ENCODE measurements at places on chromosomes 2 and 18. TPM values are rescaled to one million over a fixed set of nuclear protein-coding genes. Genes with fewer than 3 reads are reported as not detected.

NT5C1B gene
- not detected for polyA plus RNA-seq

CACNB4 gene
- 1.9 TPM for polyA plus RNA-seq

ABHD1 gene
- 0.25 TPM for polyA plus RNA-seq

USP34 gene
- polyA plus RNA-seq, result 5.9 TPM

KCNIP3 gene
- not detected for polyA plus RNA-seq

TCF23 gene
- polyA plus RNA-seq, result not detected

KCNG3 gene
- polyA plus RNA-seq, result not detected

PDE1A gene
- polyA plus RNA-seq, result not detected

GRCh38 chr2:156158808-156159207 lies 173.7 kb downstream of the NR4A2 start:
- no peaks in the 10 kb centered on the region for H3K27me3 ChIP-seq
- no peaks in the 10 kb centered on the region for H3K4me1 ChIP-seq
- H3K4me3 ChIP-seq, result no peak overlapping the region
- no peaks in the 10 kb centered on the region for H3K36me3 ChIP-seq
- H3K27ac ChIP-seq, result no peak overlapping the region
- DNase-seq, result no peak

GRCh38 chr2:43402452-43402937 lies 176.1 kb upstream of the ZFP36L2 start:
- H3K27me3 ChIP-seq, result no peaks in the 10 kb centered on the region
- peaks cover 6% of the 10 kb centered on the region for H3K36me3 ChIP-seq
- H3K4me3 ChIP-seq, result no peak overlapping the region
- no peak for DNase-seq
- H3K27ac ChIP-seq, result no peak overlapping the region

DNA sequence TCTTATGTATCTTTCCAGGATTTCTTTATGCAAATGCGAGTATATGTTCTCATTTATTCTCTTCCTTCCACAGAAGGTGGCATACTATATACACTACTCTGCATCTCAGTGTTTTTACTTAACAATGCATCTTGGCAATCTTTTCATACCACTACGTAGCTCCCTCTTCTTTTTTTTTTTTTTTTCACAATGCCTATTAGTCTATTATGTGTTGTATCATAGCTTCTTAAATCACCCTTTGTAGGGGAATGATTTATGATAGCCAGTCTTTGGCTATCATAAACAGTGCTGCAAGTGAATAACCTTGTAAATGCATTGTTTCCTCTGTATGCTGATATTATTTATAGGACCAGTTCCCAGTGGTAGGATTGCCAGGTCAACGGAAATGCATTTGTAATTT lies 204.2 kb downstream of the BABAM2 start:
- H3K27ac ChIP-seq, result no peak overlapping the region
- no peak for DNase-seq
- H3K4me1 ChIP-seq, result no peaks in the 10 kb centered on the region
- no peak overlapping the region for H3K4me3 ChIP-seq
- no peaks in the 10 kb centered on the region for H3K36me3 ChIP-seq

GRCh38 chr2:144941743-144942488 lies 422.0 kb upstream of the ZEB2 start:
- H3K4me1 ChIP-seq, result peaks cover 12% of the 10 kb centered on the region
- DNase-seq, result no peak
- no peaks in the 10 kb centered on the region for H3K27me3 ChIP-seq
- H3K27ac ChIP-seq, result no peak overlapping the region

GRCh38 chr2:216590780-216591179 lies 42.4 kb upstream of the IGFBP2 start:
- no peak for DNase-seq
- H3K4me3 ChIP-seq, result no peak overlapping the region
- no peaks in the 10 kb centered on the region for H3K27me3 ChIP-seq
- no peak overlapping the region for H3K27ac ChIP-seq
- H3K4me1 ChIP-seq, result no peaks in the 10 kb centered on the region

DNA sequence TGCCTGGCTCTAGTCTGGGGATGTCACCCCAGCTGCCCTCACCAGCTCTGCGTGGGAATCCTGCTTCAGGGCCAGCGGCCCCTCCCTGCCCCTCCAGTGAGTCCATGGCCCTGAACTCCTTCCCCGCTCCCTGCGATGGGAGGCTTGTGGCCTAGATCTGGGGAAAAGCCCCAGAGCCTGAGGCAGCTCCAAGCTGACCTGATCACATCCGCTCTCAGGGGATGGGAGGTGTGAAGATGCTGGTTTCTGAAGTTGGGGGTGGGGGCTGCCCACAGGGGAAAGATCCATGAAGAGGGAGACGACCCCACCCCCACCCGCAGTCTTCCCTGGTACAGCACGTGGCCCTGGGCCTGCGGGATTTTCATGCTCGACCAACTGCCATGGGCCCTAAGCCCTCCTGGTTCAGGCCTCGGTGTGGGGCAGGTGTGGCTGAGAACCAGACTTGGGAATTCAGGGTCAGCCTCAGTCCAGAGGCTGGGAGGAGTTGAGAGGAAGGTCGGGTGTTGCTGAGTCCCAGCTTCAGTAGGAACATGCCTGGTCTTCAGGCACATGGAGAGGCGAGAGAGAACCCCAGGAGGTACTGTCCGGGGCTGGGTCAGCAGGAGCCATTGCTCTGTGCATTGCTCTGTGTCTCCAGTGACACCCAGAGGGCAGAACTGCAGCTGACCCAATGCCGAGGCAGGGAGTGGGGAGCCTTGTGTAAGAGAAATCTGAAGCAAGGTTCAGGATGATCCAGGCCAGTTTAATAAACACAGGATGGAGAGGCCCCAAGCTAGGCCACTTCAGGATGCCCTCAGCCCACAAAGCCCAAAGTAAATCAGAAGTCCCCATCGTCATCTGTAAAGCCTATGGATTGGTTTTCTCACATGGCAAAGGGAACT lies 115.1 kb downstream of the CAPN13 start:
- no peak overlapping the region for H3K4me3 ChIP-seq
- no peak for DNase-seq
- no peaks in the 10 kb centered on the region for H3K27me3 ChIP-seq
- no peak overlapping the region for H3K27ac ChIP-seq

DNA sequence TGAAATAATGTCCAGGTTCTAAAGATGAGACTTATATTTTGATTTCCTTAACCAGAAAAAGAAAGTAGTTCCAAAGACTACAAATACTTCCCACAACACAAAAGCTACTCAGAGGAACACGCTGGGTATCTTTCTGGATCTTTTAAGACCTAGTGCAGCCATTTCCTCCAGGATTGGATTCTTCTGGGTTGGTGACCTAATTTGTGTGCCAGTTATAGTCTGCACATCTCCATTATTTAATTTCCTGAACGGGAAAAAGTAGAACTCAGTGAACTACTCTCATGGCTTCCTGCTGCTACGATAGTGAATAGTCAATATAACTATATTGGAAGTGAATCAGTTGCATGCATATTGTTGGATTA lies 1.5 kb downstream of the TMEM87B start:
- peak overlapping the region; percentile 89 for H3K4me3 ChIP-seq
- H3K27ac ChIP-seq, result no peak overlapping the region
- peaks cover 35% of the 10 kb centered on the region for H3K4me1 ChIP-seq
- no peak for DNase-seq

DNA sequence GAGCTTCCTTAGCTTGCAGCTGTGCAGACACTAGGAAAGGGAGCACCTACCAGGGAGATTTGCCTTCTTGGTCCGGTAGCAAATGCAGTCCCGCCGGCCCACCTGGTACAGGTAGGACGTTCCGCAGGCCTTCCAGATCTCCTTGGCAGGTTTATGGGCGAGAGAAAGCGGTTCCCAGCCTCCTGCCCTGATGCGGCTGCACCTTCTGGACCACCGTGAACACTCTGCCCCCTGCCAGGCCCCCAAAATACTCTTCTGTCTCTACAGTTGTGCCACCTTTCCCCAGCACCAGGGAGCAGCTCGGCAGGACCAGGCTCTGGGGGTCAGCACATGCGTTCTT lies 67.4 kb downstream of the HNRNPLL start:
- H3K36me3 ChIP-seq, result no peaks in the 10 kb centered on the region
- no peak for DNase-seq
- no peak overlapping the region for H3K27ac ChIP-seq
- no peak overlapping the region for H3K4me3 ChIP-seq
- peaks cover 12% of the 10 kb centered on the region for H3K27me3 ChIP-seq

GRCh38 chr18:48182779-48183178 lies 226.4 kb downstream of the ZBTB7C start:
- H3K4me1 ChIP-seq, result peaks cover 2% of the 10 kb centered on the region
- no peak overlapping the region for H3K4me3 ChIP-seq
- DNase-seq, result no peak
- no peaks in the 10 kb centered on the region for H3K27me3 ChIP-seq
- no peak overlapping the region for H3K27ac ChIP-seq

- H3K27me3 ChIP-seq, result no peaks in the 10 kb centered on the region
- DNase-seq, result no peak
- no peak overlapping the region for H3K27ac ChIP-seq
- peaks cover 20% of the 10 kb centered on the region for H3K36me3 ChIP-seq
- H3K4me1 ChIP-seq, result no peaks in the 10 kb centered on the region
These were observed 117.9 kb upstream of the ODC1 start for GRCh38 chr2:10566018-10566417.

DNA sequence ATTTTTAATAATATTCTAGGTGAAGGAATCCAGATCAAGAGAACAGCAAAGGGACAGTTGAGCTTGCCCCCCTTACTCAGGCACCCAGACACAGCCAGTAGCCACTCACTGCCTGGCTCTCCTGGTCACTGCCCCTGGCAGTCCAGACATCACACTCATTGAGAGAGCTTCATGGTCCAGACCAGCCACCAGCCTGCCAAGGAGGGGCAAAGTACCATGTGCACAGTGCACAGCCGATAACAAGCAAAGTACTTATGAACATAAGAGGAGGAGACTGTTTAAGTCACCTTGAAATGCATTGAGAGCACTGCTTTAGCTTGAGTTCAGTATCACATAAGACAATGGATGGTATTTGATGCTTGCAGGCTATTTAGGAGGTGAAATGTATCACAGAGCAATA lies 21.6 kb upstream of the CYRIA start:
- H3K36me3 ChIP-seq, result no peaks in the 10 kb centered on the region
- no peak for DNase-seq
- H3K27me3 ChIP-seq, result no peaks in the 10 kb centered on the region
- no peak overlapping the region for H3K4me3 ChIP-seq

- DNase-seq, result no peak
- H3K4me1 ChIP-seq, result no peaks in the 10 kb centered on the region
- peaks cover 44% of the 10 kb centered on the region for H3K27me3 ChIP-seq
- H3K36me3 ChIP-seq, result no peaks in the 10 kb centered on the region
- H3K27ac ChIP-seq, result no peak overlapping the region
These were observed 2.5 kb downstream of the DCC start for GRCh38 chr18:52342456-52342855.

- H3K27me3 ChIP-seq, result no peaks in the 10 kb centered on the region
- no peak overlapping the region for H3K4me3 ChIP-seq
- H3K27ac ChIP-seq, result no peak overlapping the region
- no peaks in the 10 kb centered on the region for H3K4me1 ChIP-seq
- no peak for DNase-seq
- no peaks in the 10 kb centered on the region for H3K36me3 ChIP-seq
These were observed 269.0 kb downstream of the TFCP2L1 start for GRCh38 chr2:121015971-121016485.

DNA sequence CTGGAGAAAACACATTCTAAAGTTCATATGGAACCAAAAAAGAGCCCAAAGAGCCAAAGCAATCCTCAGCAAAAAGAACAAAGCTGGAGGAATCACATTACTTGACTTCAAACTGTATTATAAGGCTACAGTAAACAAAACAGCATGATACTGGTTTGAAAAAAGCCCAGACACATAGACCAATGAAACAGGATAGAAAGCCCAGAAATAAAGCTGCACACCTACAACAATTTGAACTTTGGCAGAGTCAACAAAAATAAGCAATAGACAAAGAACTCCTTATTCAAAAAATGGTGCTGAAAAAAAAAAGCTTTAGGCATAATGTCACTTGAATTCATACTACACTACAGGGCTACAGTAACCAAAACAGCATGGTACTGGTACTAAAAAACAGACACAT lies 289.6 kb downstream of the NR4A2 start:
- no peaks in the 10 kb centered on the region for H3K27me3 ChIP-seq
- H3K4me3 ChIP-seq, result no peak overlapping the region
- no peak overlapping the region for H3K27ac ChIP-seq
- H3K36me3 ChIP-seq, result no peaks in the 10 kb centered on the region
- no peaks in the 10 kb centered on the region for H3K4me1 ChIP-seq

DNA sequence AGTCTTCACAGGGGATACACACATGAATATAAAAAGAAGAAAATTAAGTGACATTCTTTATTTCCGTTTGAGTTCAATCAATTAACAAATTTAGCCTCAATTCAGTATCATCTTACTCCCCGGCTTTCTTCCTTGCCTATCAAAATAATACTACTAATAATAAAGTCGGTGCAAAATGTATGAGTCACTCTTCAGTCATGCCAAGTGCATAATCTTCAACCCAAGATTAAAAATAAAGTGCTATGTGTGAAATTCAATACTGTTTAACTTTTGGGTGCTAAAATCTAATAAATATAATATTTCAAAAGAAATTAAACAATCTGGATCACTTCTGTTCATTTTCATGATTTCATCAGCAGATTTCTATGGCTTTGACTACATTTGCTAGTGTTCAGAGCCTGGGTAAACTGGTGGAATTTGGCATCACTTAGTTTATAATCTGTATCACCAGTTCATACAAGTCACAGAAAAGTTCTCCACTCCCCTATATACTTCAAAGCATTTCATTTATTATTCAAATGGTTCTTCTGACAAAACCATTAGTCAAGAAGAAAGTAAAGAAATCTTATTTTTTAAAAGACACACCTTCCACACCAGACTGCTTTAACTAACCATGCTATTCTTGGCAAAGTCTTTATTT lies 183.6 kb downstream of the THADA start:
- H3K27me3 ChIP-seq, result no peaks in the 10 kb centered on the region
- DNase-seq, result no peak
- no peaks in the 10 kb centered on the region for H3K36me3 ChIP-seq
- H3K4me1 ChIP-seq, result peaks cover 70% of the 10 kb centered on the region
- H3K4me3 ChIP-seq, result no peak overlapping the region
- no peak overlapping the region for H3K27ac ChIP-seq

- H3K27me3 ChIP-seq, result no peaks in the 10 kb centered on the region
- no peaks in the 10 kb centered on the region for H3K4me1 ChIP-seq
- H3K27ac ChIP-seq, result no peak overlapping the region
- no peaks in the 10 kb centered on the region for H3K36me3 ChIP-seq
- H3K4me3 ChIP-seq, result no peak overlapping the region
These were observed 111.2 kb upstream of the SMIM21 start for GRCh38 chr18:75538727-75539126.

GRCh38 chr18:43587538-43588153 lies 310.4 kb upstream of the SYT4 start:
- no peak for DNase-seq
- H3K27me3 ChIP-seq, result no peaks in the 10 kb centered on the region

GRCh38 chr18:10680271-10680596 lies 154.4 kb downstream of the NAPG start:
- no peak overlapping the region for H3K4me3 ChIP-seq
- H3K4me1 ChIP-seq, result no peaks in the 10 kb centered on the region
- H3K27me3 ChIP-seq, result no peaks in the 10 kb centered on the region
- no peaks in the 10 kb centered on the region for H3K36me3 ChIP-seq
- H3K27ac ChIP-seq, result no peak overlapping the region

GRCh38 chr2:47003641-47004427 lies 88.2 kb upstream of the MCFD2 start:
- no peak overlapping the region for H3K27ac ChIP-seq
- no peak for DNase-seq
- H3K4me1 ChIP-seq, result peaks cover 16% of the 10 kb centered on the region
- H3K4me3 ChIP-seq, result no peak overlapping the region
- no peaks in the 10 kb centered on the region for H3K27me3 ChIP-seq

GRCh38 chr2:112973156-112973555 lies 4.7 kb upstream of the IL36G start:
- H3K4me3 ChIP-seq, result no peak overlapping the region
- no peaks in the 10 kb centered on the region for H3K4me1 ChIP-seq
- H3K27ac ChIP-seq, result no peak overlapping the region
- no peak for DNase-seq
- H3K36me3 ChIP-seq, result no peaks in the 10 kb centered on the region

All from CD14-positive monocyte (primary cell).